Natural killer cell (primary cell): ENCODE measurements at places on chromosomes 13 and 19. TPM values are rescaled to one million over a fixed set of nuclear protein-coding genes. Genes with fewer than 3 reads are reported as not detected.

Gene TMPRSS9
- total RNA-seq: not detected

Gene OR2Z1
- total RNA-seq: not detected

Gene IRS2
- 39.8 TPM for total RNA-seq

DNA sequence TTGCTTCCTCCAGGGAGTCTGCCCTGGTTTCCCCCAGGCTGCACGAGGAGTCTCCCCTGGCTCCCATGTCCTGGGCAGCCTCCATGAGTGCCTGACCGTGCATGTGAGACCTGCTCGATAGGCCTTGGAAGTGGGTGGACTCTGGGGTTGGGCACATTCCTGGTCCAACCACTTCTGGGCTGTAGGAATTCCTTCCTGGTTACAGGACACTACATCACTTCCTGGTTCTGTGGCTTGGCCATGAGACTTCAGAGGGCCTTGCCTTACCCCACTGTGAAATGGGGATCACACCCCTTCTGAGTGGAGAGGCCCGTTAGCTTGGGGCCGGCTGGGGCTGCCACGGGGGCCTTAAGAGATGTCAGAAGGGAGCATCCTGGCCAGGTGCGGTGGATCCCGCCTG, 4.0 kb upstream of the ZNF628 start:
- H3K4me1 ChIP-seq: peaks cover 18% of the 10 kb centered on the region
- H3K27me3 ChIP-seq: no peaks in the 10 kb centered on the region
- H3K27ac ChIP-seq: no peak overlapping the region
- H3K4me3 ChIP-seq: no peak overlapping the region
- no peaks in the 10 kb centered on the region for H3K36me3 ChIP-seq

GRCh38 chr13:83151308-83151660, 731.0 kb downstream of the SLITRK1 start:
- H3K27ac ChIP-seq: no peak overlapping the region
- no peaks in the 10 kb centered on the region for H3K4me1 ChIP-seq
- no peaks in the 10 kb centered on the region for H3K27me3 ChIP-seq
- no peaks in the 10 kb centered on the region for H3K36me3 ChIP-seq
- no peak overlapping the region for H3K4me3 ChIP-seq

GRCh38 chr19:13012690-13013608, 17.7 kb downstream of the NFIX start:
- H3K4me3 ChIP-seq: peak overlapping the region; percentile 18
- DNase-seq: peak; percentile 40
- H3K36me3 ChIP-seq: no peaks in the 10 kb centered on the region
- H3K27ac ChIP-seq: no peak overlapping the region
- peaks cover 32% of the 10 kb centered on the region for H3K4me1 ChIP-seq

GRCh38 chr13:98940325-98941001, 37.4 kb downstream of the DOCK9 start:
- no peaks in the 10 kb centered on the region for H3K27me3 ChIP-seq
- H3K4me1 ChIP-seq: no peaks in the 10 kb centered on the region
- DNase-seq: no peak

DNA sequence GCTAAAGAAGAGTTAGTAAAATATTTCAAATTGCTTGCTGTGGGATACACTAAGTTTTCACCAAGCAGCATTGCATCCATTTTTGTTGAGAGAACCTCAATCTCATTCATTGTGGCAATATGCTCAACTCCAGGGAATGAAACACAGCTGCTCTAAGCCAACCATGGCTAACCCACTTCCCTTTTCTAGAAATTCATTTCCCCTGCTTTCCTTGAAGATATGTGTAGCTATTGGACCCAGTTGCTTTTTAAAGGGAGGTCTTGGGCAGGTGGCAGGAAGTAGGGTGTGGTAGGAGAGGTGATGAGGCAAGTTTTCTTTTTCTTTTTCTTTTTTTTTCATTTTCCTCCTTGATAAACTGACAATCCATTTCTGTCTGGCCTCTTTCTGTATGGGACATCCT, 452.2 kb downstream of the FGF14 start:
- H3K4me3 ChIP-seq: no peak overlapping the region
- H3K27ac ChIP-seq: no peak overlapping the region
- no peaks in the 10 kb centered on the region for H3K27me3 ChIP-seq
- no peaks in the 10 kb centered on the region for H3K4me1 ChIP-seq
- H3K36me3 ChIP-seq: no peaks in the 10 kb centered on the region

- H3K4me1 ChIP-seq: no peaks in the 10 kb centered on the region
- H3K36me3 ChIP-seq: no peaks in the 10 kb centered on the region
- H3K4me3 ChIP-seq: no peak overlapping the region
- H3K27me3 ChIP-seq: peaks cover 3% of the 10 kb centered on the region
These were observed 61.7 kb downstream of the RAP2A start for GRCh38 chr13:97495678-97496077.

- peak within 1 kb of the TSS; percentile 72 for H3K27ac ChIP-seq
- H3K4me3 ChIP-seq: peak within 1 kb of the TSS; percentile 93
- H3K27me3 ChIP-seq: peaks cover 4% of the 10 kb centered on the region
- DNase-seq: peak; percentile 80
These were observed at the start of gene RNASEH2A for GRCh38 chr19:12806242-12807081. RNASEH2A (plus strand) TSS chr19:12806584; CDS start chr19:12806674, 90 bp downstream.
